ENCODE measurements at places on chromosomes 2 and 18.

DNA sequence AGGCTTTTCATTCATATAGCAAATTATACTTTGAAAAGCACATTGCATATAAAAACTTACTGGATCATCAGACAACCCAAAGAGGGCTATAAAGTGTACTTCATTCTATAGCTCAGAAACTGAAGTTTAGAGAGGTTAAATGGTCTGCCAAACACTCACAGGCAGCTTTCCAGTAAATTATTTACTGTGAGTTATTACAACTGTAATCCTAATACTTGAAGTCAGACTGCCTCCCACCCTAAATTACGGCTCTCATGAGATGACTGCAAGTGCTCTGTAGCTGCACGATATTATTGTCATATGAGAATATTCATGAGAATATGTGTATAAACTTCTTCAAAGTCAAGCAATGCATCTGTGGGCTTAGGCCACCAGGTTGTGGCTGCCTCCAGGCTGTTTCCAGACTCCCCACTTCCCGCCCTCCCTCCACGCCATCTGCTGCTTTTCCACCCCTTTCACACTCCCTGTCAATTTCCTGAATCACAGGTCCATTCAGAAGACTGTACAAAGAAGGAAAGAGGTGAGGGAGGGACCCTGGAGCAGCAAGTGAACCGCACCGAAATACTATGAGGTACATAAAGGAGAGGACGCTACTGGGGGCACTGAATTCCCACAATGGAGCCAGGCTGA, 111.1 kb upstream of the SPOPL start:
- DNase-seq: no peak

GRCh38 chr2:148667113-148667836, 22.7 kb downstream of the EPC2 start:
- DNase-seq: no peak

- DNase-seq: no peak
These were observed 33.1 kb downstream of the ARL4C start for GRCh38 chr2:234463626-234464290.

DNA sequence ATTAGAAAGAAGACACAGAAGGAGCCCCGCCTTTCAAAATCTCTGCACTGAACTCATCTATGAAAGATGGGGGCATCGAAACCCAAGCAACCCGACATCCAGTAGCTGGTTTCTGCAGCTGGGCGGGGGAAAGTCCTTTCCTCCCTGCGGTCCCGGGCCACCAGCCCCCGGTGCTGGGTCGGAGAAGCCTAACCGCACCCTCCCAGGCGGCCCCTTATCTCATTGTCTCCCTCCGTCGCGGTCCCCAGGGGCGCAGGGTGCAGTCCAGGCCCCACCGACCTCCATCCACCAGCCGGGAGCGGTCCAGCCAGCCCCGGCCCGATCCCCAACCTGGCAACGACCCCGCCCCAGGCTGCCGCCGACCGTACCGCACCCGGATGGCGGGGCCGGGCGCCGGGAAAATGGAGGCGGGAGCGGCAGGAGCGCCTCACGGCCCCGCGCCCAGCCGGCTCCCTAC, 452 bp downstream of the RAPH1 start:
- no peak for DNase-seq

DNA sequence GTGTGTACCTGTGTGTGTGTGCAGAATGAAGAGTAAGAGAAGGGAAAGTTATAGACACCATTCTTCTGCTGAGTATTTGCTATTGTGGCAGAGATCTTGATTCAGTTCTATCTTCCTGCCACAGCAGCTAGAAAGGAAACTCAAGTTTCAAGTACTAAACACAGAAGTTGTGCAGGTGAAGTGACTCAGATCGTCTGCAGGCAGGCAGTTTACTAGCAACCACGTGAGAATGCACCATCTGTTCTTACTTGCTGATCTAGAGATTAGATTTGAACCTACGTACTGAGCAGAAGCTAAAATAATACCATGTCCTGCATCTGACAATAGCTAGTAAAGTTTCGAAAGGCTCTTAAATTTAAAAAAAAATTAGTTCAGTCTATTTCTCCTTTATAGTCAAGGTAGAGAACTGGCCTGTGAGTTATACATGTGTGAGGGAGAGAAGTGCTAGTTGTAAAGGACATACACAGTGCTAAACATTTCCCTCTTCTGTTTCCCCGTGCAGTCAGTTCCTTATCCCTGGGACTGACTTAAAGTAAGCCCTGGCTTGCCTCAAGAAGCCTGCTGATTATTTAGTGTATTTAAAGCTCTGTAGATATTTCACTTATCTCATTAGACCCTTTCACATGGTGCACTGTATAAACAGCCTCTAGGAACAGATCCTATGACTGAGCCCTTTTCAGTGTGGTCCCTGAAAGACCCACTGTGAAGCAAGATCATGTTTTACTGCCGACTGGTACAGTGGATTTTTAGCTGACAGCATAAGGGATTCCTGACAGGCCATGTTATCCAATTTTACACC, 45.0 kb downstream of the SLC38A11 start:
- no peak for DNase-seq

GRCh38 chr2:70923378-70924015, 12.2 kb upstream of the ATP6V1B1 start:
- no peak for DNase-seq

- DNase-seq: no peak
These were observed 418.4 kb downstream of the NUP35 start for GRCh38 chr2:183542606-183543005.

- no peak for DNase-seq
These were observed 6.8 kb downstream of the B4GALT6 start for GRCh38 chr18:31677592-31677991.

- no peak for DNase-seq
These were observed 13.9 kb downstream of the HDAC4 start for GRCh38 chr2:239386872-239387445.

GRCh38 chr2:65765376-65765775, 333.0 kb upstream of the SPRED2 start:
- DNase-seq: no peak

- no peak for DNase-seq
These were observed 187.8 kb upstream of the TNP1 start for GRCh38 chr2:217047631-217048030.

DNA sequence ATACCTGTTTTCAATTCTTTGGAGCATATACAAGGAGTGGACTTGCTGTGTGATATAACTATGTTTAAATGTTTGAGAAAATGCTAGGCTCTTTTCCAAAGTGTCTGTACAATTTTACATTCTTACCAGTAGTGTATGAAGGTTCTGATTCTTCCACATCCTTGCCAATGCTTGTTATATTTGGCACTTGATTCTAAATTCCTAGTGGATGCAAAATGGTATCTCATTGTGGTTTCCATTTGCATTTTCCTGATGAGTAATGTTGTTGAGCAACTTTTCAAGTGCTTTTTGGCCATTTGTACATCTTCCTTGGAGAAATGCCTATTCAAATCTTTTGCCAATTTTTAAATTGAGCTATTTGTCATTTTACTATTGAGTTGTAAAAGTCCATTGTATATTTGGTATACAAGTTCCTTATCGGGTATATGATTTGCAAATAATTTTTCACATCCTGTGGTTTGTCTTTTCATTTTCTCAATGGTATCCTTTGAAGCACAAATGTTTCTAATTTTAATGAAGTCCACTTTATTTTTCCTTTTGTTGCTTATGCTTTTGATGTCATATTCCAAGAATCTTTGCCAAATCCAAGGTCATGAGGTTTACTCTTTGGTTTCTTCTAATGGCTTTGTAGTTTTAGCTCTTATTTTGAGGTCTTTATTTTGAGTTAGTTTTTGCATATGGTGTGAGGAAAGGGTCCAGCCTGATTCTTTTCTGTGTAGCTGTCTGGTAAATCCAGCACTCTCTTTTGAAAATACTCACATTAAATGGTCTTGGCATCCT, 33.2 kb upstream of the CWC22 start:
- DNase-seq: peak; percentile 98

DNA sequence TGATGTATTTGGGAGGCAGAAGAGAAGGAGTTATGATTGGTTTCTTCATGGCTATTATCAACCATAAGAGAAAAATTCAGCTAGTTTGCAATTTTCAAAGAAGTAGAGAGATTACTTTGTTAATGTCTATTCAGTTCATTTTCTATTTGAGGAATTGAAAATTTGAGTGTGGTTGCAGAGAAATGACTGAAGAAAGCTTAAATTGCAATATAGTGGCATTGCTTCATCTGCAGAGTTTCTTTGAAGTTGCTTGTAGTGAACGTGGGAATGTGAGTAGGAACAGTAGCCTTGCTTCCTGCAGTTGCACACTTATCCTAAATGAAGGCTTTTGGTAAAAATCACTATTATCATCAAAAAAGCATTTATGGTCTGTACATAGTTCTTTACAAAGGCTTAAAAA, 14.7 kb upstream of the CYRIA start:
- DNase-seq: no peak

GRCh38 chr2:37555457-37555856, 116.0 kb downstream of the CDC42EP3 start:
- no peak for DNase-seq

GRCh38 chr2:112811841-112812306, 24.7 kb downstream of the IL1B start:
- peak; percentile 96 for DNase-seq

GRCh38 chr18:5997361-5997760, 102.0 kb upstream of the TMEM200C start:
- no peak for DNase-seq

DNA sequence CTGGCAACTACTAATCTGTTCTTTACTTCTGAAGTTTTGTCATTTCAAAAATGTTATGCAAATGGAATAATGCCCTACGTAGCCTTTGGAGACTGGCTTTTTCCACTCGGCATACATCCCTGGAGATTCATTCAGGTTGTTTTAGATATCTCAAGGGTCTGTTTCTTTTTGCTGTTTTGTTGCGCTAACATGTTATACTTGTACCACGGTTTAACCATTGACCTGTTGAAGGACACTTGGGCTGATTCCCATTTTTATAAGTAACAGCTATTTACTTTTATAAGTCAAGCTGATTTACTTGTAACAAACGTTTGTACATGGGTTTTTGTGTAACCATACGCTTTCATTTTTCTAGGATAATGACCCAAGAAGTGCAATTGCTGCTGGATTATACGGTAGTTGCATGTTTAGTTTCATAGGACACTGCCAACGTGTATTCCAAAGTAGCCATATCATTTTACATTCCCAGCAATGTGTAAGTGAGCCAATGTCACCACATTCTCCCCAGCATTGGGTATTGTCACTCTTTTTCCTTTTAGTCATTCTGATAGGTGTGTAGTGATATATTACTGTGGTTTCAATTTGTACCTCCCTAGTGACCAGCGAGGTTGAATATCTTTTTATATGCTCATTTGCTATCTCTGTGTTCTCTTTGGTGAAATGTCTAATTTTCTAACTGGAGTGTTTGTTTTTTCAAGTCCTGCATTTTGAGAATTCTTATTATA, 36.5 kb upstream of the STAT4 start:
- no peak for DNase-seq

GRCh38 chr18:10822456-10822855, 296.6 kb downstream of the NAPG start:
- no peak for DNase-seq

DNA sequence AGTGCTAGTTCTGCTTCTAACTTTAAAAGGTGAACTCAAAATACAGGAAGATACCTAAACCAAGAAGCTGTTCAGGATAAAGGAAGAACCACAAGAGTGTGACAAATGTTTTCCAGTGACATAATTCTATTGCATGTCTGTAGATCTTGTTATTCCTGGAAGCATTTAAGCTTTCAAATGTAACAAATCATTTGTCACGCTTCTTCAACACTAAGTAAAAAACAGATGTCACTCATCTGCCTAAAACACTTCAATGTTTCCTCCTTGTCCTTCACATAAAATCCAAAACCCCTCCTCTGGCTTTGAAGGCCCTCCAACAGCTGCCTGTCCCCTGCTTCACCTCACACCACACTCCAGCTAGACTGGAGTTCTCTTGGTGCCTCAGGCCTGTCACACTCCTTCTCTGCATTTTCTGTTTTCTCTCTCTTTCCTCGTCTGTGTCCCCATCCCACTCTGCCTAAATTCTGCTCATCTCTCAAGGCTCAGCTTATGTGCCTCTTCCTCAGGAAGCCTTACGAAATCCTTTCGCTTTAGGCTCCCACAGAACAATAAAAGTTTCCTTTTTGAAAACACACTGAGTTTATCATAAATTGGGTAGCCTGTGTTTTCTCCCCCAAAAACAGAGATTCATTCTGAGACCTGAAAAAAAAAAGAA, 6.4 kb upstream of the CLEC4F start:
- DNase-seq: no peak

- DNase-seq: peak; percentile 44
These were observed 111.9 kb downstream of the KCTD1 start for GRCh38 chr18:26436176-26437051.

- DNase-seq: no peak
These were observed 72.0 kb downstream of the KCNG2 start for GRCh38 chr18:79869591-79870300.

GRCh38 chr18:5425721-5426120, 118.1 kb downstream of the EPB41L3 start:
- no peak for DNase-seq

- DNase-seq: no peak
These were observed 200.6 kb downstream of the WDR7 start for GRCh38 chr18:56851774-56852173.

GRCh38 chr2:163551616-163552373, 184.0 kb downstream of the FIGN start:
- no peak for DNase-seq

DNA sequence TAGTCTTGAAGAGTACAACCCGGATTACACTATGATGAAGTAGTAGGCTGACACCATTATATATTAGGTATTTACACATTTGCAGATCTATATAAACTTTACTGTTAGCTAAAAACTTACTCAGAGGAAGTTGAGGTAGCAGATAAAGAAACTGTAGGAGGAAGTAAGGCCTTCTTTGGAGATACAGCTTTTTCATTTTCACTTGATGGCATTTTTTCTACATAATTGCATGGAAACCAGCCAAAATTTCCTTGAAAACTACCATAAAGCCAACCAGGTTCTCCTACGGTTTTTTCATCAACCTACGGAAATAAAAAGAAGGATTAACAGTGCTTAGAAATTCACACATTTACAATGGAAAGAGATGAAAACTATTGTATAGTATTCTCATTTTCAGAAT, 86.6 kb downstream of the FAM228A start:
- DNase-seq: no peak

GRCh38 chr2:196442211-196442610, 197.3 kb upstream of the CCDC150 start:
- no peak for DNase-seq

DNA sequence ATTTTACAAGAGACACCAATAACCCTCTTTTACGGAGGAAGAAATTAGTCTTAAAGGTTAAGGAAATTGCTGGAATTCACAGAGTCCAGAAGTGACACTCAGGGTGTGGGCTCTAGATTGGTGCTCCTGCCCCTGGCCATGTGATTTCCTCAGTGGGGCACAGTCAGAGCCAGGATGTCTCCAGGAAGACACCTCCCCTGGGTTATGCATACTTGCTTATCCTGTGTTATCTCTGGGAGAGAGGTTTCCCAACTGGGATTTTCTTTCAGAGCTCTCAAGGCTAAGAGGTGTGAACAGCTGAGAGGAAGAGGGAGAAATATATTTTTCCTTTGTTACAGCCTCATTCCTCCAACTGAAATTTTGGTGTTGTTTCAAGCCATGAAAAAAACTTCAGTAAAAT, 125.6 kb upstream of the CELF4 start:
- DNase-seq: no peak
